ENCODE measurements at places on chromosomes 12 and 14. TPM values are rescaled to one million over a fixed set of nuclear protein-coding genes. Genes with fewer than 3 reads are reported as not detected.

Gene SLC39A5
- total RNA-seq, result not detected

Gene KLRD1
- total RNA-seq, result 0.05 TPM

Gene TAS2R46
- 1.6 TPM for total RNA-seq

Gene IQSEC3
- 0.18 TPM for total RNA-seq

DNA sequence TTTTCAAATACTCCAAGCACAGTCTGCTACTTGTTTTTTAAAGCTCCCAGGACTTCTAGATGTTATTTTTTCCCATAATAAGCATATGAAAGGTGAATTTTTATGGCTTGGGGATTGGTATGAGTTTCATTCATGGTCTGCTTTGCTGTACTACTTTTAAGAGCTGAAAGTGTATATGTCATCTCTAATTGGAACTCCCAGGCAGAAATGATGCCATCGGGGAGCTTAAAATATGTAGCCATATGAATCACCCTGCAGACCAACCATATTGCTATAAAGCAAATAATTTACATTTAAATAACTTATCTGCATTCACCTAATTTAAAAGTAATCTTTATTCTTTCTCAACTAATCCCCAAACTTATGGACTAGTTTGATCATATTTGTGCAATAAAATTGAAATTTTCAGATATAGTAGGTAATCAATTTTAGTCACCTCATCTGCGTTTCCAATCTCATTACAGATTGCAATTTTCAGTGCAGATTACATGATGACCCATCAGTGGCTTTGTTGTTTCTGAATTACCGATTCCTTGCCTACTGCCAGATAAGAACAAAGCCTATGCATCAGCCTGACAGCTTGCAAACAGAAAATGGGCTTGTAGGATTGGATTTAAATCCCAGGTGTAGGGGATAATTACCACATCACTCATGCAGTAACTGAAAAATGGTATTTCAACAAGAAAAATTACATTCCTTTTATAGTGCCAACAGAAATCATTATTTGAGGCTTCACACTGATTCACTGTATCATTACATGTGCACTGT is 689.4 kb downstream of the NOVA1 start:
- DNase-seq, result no peak

DNA sequence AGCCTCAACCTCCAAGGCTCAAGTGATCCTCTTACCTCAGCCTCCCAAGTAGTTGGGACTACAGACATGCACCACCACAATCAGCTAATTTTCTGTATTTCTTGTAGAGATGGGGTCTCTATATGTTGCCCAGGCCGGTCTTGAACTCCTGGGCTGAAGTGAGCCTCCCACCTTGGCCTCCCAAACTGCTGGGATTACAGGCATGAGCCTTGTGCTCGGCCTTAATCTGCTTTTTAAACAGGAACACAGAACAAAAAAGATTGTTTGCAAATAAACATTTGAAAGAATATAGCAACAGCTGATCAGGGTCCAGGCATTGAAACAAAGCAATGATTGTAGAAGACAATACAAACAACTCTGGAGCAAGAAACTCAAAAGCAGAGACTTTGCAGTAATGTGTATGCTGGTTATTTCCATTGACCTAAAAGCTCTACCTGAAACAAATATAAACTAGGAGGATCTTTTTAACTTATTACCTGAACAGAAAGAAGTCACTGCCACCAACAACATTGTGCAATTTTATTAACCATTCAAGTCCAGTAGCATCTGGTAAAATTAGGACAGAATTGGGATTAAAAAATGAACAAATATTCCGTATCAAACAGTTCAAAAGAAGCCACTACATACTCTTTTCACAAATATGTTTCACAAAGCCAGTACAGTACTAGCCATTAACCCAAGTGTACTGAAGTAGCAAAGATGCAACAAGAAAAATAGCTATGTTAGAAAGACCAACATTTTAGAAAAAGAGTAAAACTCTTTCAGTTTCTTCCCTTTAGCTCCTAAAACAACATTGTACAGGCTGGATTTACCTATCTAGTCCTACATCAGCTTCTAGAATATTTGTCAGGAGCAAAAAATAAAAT is 14.2 kb downstream of the AMN1 start:
- no peak for DNase-seq

GRCh38 chr14:39680777-39681176 is 248.5 kb upstream of the FBXO33 start:
- no peak for DNase-seq

DNA sequence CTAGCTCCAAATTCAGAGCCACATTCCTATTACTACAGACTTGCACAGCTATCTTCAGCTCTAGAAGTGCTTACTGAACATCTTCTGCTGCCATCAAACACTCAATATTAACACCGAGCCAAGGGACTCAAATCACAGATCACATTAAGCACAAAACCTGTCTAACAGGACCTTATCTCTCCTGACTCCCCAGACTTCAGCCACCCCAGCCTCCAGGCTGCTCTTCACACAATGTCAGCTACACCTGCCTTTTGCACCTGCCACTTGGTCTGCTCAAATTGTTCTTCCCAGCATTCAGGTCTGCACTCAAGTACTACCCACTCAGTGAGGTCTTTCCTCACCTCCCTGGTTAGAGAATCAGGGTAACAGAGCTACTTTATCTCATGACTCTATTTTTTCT is 57.1 kb downstream of the GALC start:
- no peak for DNase-seq

- DNase-seq, result no peak
These were observed 141.8 kb upstream of the PWP1 start for GRCh38 chr12:107543841-107544240.

DNA sequence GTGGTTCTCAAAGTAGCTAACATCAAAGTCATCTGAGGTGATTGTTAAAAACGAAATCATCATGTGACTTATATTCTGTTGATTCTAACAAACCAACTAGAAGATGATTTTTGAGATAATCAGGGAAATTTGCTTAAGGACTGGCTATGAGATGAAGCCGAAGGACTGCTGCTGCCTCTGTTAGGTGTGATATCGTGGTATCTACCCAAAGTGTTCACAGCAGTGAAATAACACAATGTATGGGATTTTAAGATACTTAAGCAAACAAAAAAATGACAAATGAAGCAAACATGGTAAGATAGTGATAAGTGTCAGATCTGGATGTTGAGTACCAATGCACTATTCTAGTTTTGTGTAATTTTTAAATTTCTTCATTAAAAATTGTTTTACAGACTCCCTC is 59.1 kb downstream of the GXYLT1 start:
- DNase-seq, result no peak

Data from glomerular endothelial cell (primary cell).